ENCODE measurements at places on chromosomes 2 and 18. TPM values are rescaled to one million over a fixed set of nuclear protein-coding genes. Genes with fewer than 3 reads are reported as not detected.

- no peak for DNase-seq
Measured at GRCh38 chr18:22115573-22115972, 53.8 kb upstream of the GATA6 start.

DNA sequence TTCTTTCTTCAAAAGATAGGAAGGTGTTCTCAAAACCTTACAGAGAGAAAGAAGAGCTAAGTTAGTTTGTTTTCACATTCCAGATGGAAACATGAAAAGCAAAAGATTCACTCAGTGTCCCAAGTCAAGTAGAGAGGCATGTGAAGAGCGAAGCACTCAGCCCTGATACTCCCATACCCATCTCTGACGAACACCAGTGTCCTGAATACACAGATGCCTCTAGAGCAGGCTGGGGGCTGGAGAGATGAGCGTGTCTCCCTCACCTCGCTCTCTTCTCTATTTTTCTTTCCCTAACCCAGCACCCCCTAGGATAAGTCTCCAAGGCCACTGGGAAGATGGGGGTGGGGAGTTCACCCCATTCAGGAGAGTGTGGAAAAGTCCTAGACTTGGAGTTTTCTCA, 227.8 kb downstream of the TMEM163 start:
- DNase-seq: no peak

Gene B3GNT7
- total RNA-seq: 11.4 TPM

DNA sequence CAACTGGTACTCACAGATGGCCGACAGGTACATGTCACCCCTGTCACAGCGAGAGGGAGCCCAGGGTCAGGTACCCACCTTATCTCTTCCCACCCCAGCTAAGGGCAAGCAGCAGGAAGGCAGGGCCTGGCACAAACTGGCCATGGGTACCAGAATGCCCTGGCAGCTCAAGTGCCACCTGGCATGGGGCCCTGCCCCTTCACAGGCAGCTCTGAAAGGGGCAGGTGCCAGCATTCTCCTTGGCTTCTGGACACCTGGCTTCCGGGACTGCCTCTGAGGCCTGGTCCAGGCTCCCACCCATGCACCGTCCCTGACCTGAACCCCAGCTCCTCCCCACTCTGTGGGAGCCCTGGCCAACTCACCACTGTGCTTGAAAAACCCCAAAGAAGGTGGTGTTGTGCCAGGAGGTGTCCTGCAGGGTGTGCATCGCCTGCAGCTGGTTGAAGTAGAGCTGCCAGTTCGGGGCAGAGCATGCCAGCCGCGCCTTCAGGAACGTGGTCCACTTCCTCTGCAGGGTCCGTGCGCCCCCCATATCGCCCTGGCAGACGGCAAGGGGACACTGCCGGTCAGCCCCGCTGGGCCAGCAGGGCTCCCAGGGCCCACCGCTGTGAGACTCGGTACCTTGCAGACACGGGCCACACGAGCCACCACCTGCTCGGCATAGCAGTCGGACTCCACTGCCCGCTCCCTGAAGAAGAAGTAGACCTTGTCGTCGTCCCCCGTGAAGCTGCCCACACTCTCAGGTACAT, 5.4 kb downstream of the SEMA4C start:
- DNase-seq: no peak

- no peak for DNase-seq
Measured at GRCh38 chr2:175872005-175872348, 130.1 kb downstream of the LNPK start.

Gene STARD6
- total RNA-seq: not detected

DNA sequence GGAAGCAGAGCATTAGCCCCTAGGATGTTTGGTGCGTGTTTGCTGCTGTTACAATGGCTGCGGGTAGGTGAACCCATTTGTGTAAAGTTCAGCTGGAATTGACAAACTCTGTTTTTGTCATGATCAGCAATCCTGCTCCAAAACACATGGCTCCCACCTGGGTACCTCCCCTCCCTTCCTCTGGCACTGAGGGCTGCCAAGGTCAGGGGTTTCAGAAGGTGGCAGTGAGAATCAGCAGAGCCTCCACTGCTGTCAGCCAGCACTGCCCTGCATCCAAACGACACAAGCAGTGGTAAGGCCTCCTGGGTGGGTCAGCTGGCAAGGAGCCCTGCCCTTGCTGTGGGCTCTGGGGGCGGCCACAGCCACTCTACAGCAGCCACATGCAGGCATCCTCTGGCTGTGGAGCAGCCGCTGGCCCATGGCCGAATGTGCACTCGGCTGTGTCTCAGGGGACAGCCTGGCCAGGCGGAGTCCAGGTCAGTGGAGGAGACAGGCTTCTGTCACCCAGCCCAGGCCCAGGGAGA, 32.8 kb upstream of the LDLRAD4 start:
- no peak for DNase-seq

DNA sequence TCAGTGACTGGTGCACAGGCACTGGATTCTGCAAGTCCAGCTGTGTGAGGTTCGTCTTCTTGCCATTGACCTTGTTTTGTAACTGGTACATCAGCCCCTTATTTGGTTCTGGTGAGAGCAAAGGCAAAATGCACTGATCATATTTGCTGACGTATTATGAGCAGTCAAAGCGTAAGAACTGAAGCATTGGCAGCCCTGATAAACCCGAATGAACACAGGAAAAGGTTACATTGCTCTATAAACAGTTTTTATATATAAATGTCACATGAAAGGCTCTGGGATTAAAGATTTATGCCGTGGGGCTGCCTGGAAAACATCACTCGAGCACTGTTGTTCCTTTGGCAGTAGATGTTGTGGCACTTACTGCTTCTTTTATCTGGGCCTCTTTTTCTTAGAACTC, 167.9 kb downstream of the IRS1 start:
- DNase-seq: no peak

Gene UGT1A10
- total RNA-seq: 0.41 TPM

DNA sequence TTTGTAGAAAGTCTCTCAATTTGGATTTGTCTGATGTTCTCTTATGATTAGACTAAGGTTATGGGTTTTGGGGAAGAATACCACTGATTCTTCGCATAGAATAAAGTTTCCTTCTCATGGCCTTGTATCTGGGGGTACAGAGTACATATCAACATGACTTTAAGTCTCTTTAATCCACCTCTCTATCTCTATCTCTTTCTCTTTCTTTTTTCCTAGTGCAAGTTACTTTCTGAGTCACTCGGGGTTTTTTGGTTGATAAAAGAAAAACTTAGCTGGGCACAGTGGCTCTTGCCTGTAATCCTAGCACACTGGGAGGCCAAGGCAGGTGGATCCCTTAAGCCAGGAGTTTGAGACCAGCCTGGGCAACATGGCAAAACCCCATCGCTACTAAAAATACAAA, 100.1 kb upstream of the MAP4K3 start:
- no peak for DNase-seq

Gene DHRS9
- total RNA-seq: 4.8 TPM

Gene TANK
- 86.8 TPM for total RNA-seq

- no peak for DNase-seq
Measured at GRCh38 chr2:145927131-145927950, 1407.4 kb upstream of the ZEB2 start.

Measured in thoracic aorta (tissue), 2 donors.